ENCODE measurements at places on chromosomes 1 and 21.
A peak's percentile ranks its signal among the peaks of the same experiment; 100 is the strongest.

- no peak for DNase-seq
These were observed 392 bp downstream of the MRPL55 start for GRCh38 chr1:228108742-228109072.

DNA sequence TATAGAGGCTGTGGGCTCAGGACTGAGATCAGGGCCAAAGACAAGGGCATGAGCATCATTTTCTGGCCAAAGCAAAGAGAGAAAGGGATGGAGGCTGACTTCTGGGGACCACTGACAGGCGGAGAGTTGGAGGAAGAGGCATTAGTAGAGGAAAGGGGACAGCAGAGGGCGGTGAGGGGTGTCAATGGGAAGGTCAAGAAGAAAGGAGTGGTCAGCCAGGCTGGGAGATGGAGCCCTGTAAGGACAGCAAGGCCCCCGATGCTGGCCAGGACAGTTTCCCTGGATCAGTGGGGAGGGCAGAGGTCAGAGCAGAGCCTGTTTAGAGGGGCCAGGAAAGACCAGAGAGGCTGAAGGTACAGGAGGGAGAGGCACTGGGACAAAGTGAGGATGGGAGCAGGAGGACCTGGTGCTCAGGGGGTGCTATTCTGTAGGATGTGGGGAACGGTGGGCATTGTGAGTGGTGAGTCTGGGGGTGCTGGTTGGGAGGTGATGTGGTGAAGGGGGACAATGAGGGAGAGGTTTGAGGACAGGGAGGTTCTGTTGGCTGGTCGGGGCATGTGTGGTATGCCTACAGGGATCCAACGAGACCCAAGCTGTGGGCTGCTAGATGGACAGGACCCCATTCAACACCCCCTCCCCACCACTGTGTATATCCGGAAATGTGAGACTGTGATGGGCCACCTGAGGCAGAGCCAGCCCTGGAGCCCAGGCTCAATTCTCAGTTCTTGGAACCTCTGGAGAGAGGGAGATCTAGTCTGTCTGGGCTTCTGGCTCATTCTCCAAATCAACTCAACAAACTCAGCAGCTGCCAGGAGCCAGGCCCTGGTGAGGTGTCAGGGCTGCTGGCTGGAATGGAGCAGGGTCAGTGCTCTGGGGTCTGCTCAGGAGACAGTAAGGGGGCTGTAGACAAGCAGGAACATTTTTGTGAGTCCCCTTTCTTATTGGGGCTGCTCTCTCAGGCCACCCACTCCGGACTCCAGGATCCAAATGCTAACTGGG, 1.4 kb upstream of the FAM151A start:
- DNase-seq, result no peak

- no peak for DNase-seq
These were observed 262.9 kb downstream of the SEC16B start for GRCh38 chr1:177706977-177707376.

DNA sequence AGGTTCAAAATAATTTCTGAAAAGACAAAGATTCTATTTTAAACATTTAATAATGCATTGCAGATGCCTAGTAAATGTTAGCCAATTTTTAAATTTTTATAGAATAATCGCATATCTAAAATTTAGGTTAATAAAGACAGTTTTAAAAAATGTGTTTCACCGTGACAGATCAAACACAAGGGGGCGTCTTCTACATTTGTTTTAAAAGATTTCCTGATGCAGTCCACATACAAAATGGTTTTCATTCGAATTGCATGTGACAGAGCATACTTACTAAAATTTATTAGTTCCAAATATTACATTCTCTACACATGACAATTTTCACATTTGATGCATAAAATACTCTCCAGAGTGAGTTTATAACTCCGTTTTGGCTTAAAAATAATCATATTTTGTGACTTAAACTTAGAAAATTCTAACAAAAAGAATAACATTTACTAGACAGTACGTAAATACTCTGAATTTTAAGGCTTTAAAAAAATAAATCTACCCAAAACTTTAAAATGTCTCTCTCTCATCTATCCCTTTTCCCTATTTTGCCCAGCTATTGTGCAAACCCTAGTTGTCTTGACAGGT, 75.5 kb downstream of the ADAMTS1 start:
- DNase-seq, result peak; percentile 5

- DNase-seq, result no peak
These were observed 869.2 kb downstream of the MRPL39 start for GRCh38 chr21:24738063-24738462.

DNA sequence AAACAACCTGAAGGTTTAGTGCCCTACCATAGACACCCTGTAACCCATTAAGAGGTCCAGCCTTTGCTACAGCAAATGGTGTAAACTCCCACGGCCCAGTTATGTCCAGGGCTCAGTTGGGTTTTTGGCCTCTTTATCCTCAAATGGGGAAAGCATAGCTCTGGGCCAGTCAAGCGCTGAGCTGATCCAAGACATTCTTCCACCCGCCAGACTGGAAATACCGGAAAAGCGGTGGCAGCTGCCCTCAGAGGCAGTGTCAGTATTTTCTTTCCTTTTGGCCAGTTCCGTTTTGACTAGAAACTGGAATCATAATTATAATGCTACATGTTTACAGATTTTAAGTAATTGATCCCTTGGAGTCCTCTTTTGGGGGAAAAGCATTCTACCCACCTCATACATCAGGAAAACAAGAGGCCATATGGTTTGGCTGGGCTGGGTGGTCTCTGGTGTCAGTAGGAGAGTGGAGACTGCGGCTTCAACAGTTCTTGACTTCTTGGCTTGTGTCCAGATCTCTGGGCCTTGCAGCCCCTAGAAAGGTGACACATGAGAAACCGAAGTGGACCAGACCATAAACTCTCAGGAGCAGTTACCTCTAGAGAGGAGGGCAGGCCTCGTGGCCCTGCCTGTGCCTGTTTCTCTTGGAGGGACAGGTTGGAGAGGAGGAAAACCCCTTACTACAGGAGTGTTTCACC, 30.2 kb upstream of the CLDN14 start:
- no peak for DNase-seq

- DNase-seq, result no peak
These were observed 32.4 kb downstream of the RASAL2 start for GRCh38 chr1:178126261-178126660.

DNA sequence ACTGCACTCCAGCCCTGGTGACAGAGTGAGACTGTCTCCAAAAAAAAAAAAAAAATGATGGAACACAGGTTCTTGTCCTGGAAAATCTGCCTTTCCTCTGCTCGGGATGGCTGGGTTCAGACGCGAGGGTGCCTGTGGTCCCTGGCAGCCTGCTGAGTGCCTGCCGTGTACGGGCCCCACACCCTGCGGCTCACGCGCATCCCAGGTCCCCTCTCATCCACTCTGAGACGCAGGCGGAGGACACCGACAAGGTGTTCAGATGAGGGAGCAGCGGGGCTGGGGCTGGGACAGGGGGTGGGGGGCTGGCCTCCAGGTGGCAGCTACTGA, 4.3 kb upstream of the ANKRD65 start:
- DNase-seq, result no peak
